ENCODE measurements at places on chromosomes 2 and 18.

DNA sequence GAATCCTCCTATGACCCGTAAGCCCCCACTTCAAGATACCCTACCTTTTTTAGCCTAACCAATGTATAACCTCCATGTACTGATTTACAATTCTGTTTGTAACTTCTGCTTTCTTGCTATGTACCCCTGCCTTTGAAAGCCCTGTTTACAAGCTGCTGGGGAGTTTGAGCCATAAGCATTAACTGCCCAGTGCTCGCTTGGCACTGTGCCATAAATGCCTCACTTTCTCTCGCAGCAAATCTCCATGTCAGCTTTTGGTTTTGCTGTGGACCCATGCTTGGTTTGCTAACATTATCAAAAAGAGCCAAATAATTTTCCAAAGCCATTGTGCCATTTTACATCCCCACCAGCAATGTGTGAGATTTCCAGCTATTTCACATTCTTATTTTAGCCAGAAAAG lies 51.8 kb downstream of the TEX51 start:
- no peak for DNase-seq

GRCh38 chr18:26714739-26715138 lies 150.8 kb downstream of the AQP4 start:
- DNase-seq, result no peak

- no peak for DNase-seq
These were observed 293.4 kb downstream of the XIRP2 start for GRCh38 chr2:167181688-167182087.

- DNase-seq, result peak; percentile 33
These were observed 111.4 kb downstream of the FTCDNL1 start for GRCh38 chr2:199739413-199740110.

GRCh38 chr2:120915670-120916069 lies 180.0 kb downstream of the GLI2 start:
- DNase-seq, result no peak

- DNase-seq, result no peak
These were observed 32.0 kb downstream of the YPEL5 start for GRCh38 chr2:30178618-30179434.

DNA sequence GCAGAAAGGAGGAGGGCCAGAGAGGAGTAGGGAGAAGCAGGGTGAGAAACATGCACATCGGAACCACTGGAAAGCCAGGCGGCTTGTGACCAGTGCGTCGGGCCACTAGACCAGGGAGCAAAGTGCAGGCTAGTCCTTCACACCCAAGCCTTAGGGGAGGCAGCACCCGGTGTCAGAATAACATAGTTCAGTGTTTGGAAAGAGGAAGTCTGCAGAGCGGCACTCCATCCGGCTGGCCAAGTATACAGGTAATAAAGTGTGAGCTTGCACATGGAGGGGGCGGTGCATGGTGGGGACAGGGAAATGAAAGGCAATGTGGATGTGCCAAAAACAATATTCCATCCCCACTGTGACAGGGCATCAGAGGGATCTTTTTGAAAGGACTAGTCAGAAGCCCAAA lies 69.7 kb downstream of the ZNF521 start:
- no peak for DNase-seq

DNA sequence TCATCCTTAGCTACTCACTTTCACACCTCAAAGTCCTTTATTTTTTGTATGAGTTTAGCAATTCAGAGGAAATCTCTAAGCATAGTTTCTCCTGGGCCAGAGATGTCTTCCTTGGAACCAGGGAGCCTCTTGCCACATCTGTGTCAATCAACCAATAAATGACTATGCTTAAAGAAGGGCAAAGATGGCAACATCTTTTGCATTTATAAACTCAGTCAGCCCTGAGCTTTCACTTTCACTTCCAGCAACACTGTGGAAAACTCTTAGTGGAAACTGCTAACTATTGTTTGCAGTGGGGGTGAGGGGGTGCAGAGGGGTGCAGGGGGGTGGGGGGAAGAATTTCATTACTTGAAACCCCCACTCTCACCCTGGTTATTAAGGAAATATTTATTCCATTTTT lies 3.4 kb downstream of the ACVR1C start:
- no peak for DNase-seq

GRCh38 chr18:35581898-35582641 lies 530 bp downstream of the GALNT1 start:
- no peak for DNase-seq

DNA sequence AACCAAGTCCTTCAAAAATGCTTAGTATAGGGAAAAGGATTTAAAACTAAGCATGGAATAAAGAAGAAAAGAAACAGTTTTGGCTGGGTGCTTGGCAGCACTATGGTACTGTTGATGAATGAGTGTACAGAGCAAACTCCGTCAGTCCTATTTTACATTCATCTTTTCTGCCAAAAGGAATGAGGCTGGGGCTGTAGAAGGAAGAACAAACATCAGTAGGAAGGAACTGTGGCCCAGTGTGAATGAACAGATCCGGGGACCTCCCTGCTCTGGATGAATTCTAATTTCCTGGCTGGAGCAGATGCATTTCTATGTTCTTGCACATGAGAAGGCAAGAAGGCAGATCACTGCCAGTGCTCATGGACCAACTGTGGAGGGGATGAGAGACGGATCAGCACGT lies 474.0 kb upstream of the MEIS1 start:
- no peak for DNase-seq

GRCh38 chr18:63505566-63506335 lies 29.0 kb downstream of the SERPINB5 start:
- DNase-seq, result no peak

DNA sequence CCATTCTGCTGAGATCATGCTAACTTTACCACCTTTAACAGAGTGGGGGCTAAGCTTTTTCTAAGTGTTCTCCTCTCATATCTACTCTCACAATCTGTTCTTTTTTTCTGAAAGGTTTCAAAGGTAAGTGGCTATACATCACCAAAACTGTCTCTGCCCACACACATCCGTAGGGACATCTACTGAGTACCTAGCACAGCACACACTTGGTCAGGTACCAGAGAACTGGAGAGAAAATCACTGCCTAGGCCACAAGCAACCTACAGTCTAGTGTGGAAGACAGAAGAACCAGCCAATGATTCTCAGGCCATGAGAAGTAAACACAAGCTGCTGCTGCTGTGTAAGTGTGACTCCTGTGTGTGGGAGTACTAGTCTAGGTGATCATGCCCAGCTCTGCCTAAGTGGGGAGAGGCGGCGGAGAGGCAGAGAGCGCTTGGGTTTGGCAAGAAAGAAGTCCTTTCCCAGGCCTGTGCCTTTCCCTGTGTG lies 176.1 kb upstream of the ZFP36L2 start:
- DNase-seq, result no peak

- DNase-seq, result peak; percentile 60
These were observed 1.6 kb upstream of the MYL12A start for GRCh38 chr18:3245853-3246634.

DNA sequence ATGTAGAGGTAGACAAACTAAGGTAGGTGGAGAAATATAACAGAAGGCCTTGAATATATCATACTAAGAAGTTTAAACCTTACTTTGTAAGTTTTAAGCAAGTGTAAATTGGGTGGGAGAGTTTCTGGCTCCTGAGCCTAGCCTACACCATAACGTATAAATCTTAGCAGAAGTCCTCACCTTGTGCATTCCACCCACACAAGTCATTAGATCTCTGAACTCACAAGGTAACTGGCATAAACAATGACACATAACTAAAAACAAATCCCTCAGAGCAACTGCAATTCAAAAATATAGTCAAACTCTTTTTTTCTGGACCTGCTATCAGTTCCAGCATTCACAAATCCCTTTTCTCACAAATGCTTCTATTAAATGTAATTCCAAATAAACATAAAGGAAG lies 9.4 kb downstream of the REV1 start:
- DNase-seq, result no peak

- DNase-seq, result no peak
These were observed 24.0 kb upstream of the ITGB6 start for GRCh38 chr2:160224060-160224459.

DNA sequence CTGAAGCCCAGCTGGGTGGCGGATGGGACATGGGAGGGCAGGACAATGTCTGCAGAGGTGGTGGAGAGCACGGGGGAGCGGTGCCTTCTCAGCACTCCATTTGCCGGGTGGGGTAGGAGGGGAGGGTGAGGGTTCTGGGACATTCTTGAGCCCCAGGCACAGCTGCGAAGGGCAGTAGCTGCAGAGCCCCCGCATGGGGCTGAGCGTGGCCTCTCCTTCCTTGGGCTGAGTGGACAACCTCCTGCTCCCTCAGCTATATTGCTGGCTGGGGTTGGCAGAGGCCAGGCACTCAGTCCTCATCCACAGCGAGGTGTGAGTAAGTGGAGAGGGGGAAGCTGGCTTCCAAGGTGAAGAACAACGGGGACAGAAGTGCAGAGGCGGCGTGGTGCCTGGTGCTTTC lies 50.1 kb downstream of the RHOB start:
- no peak for DNase-seq

GRCh38 chr2:186064507-186064906 lies 325.9 kb downstream of the FSIP2 start:
- DNase-seq, result no peak

DNA sequence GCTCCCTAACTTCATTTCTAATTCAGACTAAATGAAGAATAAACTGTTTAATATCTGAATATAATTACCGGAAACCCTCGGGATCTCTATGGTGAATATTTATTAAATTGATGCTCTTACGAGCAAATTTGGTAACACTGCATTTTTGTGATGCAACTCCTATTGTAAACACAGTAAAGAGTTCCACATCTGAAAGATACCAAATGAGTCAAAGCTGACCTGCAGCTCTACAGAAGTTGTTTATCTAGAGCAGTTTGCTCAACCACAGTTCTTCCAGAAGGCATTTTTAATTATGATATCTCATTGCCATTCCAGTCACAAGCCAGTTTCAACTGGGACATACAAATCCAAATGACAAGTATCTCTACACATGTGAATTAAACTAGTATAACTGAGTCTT lies 129.7 kb downstream of the PKP4 start:
- DNase-seq, result no peak

- DNase-seq, result peak; percentile 1
These were observed 78.8 kb upstream of the ATP8B1 start for GRCh38 chr18:57881818-57882413.
